NCI-H1417 treated with DMSO at 0.1 percent for 48 hours (cell line): ENCODE measurements at places on chromosomes 1 and 21.

GRCh38 chr1:20787840-20788795 lies 1.0 kb upstream of the HP1BP3 start:
- no peak for DNase-seq

- no peak for DNase-seq
These were observed 25.2 kb upstream of the CDCA8 start for GRCh38 chr1:37667023-37667671.

GRCh38 chr21:24628046-24628445 lies 979.2 kb downstream of the MRPL39 start:
- no peak for DNase-seq

DNA sequence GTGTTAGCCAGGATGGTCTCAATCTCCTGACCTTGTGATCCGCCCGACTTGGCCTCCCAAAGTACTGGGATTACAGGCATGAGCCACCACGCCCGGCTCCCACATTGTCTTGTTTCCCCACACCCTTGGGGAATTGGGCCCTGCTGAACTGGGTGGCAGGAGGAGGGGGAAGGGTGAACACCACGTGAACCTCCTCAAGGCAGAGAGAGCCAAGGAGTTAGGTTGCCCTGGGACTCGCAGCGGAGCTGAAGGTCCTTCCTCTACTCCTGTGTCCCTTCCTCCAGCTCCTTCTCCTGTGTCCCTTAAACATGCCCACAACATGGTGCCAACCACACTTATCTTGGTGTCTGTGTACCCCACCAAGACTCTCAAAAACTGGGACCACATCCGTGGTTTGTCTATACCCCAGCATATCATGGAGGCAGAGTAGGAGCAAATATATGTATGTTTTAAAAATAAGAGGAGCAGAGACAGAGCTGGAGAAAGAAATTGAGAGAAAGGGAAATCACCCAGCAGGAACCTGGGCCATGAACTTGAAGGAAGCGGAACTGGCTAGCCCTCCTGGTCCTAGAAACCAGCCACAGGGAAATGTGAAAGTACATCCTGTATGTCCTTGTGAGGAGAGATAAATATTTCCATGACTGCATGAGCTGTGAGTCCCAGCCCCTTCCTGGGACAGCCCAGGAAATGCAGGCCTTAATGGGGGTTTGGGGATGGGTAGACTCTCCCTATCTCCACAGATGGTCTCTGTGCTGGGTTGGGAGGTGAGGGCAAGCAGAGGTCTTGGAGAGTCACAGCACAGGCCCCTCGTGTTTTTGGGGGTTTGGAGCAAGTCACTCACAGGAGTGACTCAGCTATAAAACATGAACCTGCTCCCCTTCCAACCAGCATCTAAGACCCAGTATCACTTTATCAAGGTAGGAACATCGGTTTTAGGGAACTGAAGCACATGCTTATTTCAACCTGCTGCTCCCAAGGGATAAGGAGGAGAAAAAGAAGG lies 9.4 kb upstream of the TAL1 start:
- no peak for DNase-seq

DNA sequence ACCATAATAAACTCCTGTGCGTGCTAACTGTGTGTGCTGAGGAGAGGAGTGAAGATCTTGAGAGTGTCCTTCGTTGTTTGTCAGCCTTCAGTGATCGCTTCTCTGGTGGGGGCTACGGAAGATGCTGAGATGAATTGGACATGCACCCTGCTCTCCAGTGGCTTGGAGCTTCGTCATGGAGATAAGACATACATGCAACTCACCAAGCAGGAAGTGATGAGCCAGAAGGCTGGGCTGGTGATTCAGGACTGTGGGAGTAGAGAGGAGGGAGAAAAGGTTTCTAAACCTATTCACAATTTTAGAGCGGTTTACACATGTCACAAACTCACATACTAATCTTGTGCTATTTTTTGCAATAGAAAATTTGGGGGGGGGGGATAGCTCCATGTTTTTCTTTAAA lies 128.9 kb upstream of the ADAR start:
- no peak for DNase-seq

DNA sequence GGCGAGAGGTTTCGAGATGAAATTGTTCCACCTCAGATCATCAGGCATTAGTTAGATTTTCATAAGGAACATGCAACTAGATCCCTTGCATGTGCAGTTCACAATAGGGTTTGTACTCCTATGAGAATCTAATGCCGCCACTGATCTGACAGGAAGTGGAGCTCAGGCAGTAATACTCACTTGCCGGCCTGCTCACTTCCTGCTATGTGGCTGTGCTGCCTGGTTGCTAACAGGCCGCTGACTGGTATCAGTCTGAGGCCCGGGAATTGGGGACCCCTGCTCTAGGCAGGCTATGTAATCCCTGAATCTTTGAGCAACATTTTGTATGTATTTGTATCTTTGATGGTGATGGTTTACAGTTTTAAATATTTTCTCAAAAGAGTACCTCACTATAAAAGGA lies 32.5 kb downstream of the XKR8 start:
- DNase-seq, result no peak

DNA sequence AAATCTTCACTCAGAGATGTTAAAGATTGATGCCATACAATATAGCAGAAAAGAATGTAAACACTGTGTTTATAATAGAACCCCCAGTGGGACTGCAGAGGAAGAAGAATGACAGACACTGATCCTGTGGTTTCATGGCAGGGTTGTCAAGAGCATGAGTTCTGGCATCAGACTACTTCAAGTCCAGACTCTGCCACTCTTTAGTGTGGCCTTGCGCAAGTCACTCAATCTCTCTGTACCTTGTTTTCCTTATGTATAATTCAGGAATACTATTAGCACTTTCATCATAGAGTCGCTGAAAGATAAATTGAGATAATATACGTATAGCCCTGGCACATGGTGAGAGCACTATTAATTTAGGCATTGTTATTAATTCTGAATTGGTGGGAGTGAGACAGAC lies 38.5 kb upstream of the BCL9 start:
- no peak for DNase-seq

GRCh38 chr1:28737307-28738132 lies 780 bp downstream of the YTHDF2 start:
- DNase-seq, result peak; percentile 2

- no peak for DNase-seq
These were observed 1.2 kb upstream of the LUZP1 start for GRCh38 chr1:23169727-23170335.

- no peak for DNase-seq
These were observed 173.0 kb upstream of the LMO4 start for GRCh38 chr1:87155648-87156047.

DNA sequence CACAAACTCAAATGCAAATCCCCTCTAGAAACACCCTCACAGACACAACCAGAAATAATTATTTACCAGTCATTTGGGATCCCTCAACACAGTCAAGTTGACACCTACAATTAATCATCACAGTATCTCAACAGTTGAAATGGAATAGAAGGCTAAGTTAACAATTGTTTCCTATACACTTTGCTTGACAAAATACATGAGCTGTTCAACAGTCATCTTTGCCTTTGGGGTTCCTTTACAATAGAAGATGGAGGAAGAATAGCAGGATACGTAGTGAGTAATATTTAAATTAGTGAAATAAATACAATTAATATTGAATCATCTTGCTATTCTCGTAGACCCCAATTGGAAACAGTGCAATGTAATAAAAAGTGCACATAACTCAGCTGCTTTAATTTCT lies 487.3 kb upstream of the ADAMTS5 start:
- DNase-seq, result no peak

- no peak for DNase-seq
These were observed 153.9 kb downstream of the FMN2 start for GRCh38 chr1:240245629-240246020.

- DNase-seq, result no peak
These were observed 20.8 kb upstream of the PTPRF start for GRCh38 chr1:43509740-43510375.

GRCh38 chr1:56216218-56216617 lies 363.1 kb downstream of the PLPP3 start:
- no peak for DNase-seq

- no peak for DNase-seq
These were observed 814 bp downstream of the MTARC2 start for GRCh38 chr1:220748936-220749335.

- DNase-seq, result no peak
These were observed 26.7 kb upstream of the COL16A1 start for GRCh38 chr1:31730336-31731048.

GRCh38 chr1:52264530-52265115 lies 101.4 kb downstream of the CC2D1B start:
- DNase-seq, result no peak

DNA sequence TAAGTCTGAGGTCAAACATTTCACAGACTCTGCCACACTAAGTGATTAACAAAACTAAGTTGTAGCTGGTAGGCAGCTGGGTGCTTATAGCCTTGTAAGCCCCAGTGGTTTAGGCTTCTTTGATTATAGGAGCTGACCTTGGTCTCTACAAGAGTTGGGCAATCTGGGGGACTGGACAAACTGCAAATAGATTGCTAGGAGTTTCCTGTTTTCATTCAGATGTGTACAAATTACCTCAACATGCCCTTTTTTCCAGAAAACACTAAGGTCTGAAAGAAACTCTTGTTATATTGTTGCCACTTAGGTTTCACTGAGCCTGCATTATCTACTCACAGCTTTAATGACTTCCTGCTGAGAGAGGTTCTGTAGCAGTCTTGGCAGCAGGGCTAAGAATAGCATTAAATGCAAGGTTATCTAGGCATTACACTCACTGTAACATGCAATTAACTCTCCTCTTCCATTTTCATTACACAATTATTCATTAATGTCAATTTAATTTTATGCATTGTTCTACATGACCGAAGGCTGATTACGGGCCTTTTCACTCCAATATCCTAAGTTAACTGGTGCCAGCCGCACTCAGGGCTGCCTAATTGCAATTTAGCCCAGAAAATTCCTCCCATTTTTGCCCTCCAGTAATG lies 314.0 kb downstream of the LMO4 start:
- peak; percentile 61 for DNase-seq

- no peak for DNase-seq
These were observed 297.6 kb downstream of the DISC1 start for GRCh38 chr1:231924180-231924579.

DNA sequence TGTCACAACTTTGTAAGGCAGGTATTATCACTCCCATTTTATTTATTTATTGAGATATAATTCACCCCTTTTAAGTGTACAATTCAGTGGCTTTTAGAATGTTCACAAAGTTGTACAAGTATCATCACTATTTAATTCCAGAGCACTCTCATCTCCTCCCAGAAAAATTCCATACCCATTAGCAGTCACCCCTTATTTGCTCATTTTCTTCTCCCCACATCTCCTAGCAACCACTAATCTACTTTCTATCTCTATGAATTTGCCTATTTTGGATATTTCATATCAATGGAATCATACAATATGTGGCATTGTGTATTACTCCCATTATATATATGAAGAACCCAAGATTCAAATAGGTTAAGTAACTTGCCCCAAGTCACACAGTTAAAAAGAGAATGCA lies 7.0 kb downstream of the DSTYK start:
- DNase-seq, result no peak

- no peak for DNase-seq
These were observed 142.0 kb downstream of the AJAP1 start for GRCh38 chr1:4796161-4797015.

DNA sequence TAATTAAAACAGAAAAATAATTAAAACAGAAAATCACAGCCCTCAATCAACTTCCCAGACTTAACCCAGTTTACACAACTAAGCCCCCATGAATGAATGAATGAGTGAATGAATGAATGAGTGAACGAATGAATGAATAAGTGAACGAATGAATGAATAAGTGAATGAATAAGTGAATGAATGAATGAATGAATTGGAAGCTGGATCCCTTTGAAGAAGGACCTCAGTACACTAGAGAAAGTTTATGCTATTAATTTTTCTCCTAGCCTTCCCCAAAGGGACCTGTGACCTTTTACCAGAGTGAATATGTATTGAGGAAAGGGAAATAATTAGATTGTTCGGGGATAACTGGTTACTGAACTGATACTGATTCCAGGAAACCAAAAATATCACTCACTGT lies 5.6 kb downstream of the SPSB1 start:
- DNase-seq, result no peak

DNA sequence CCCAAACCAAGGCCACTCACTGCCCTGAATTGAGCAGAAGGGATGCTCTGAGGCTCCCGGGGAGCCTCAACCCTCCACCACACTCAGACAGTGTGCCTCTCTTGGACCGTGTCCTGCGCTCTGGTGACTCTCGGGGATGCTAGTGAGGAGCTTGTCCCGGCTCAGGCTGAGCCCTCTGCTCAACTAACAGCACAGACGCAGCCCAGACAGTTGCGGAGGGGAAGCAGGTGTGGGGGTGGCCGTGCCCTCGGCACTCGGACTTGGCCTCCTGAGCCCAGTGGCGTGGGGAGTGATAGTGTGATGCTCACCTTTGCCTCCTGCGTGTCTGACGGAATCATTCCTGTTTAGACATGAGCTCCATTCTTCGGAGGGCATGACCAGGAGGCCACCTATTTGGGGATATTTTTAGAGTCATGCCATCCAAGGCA lies 15.4 kb upstream of the SLC19A1 start:
- DNase-seq, result no peak

- no peak for DNase-seq
These were observed 71.9 kb downstream of the NMNAT2 start for GRCh38 chr1:183346276-183346732.

DNA sequence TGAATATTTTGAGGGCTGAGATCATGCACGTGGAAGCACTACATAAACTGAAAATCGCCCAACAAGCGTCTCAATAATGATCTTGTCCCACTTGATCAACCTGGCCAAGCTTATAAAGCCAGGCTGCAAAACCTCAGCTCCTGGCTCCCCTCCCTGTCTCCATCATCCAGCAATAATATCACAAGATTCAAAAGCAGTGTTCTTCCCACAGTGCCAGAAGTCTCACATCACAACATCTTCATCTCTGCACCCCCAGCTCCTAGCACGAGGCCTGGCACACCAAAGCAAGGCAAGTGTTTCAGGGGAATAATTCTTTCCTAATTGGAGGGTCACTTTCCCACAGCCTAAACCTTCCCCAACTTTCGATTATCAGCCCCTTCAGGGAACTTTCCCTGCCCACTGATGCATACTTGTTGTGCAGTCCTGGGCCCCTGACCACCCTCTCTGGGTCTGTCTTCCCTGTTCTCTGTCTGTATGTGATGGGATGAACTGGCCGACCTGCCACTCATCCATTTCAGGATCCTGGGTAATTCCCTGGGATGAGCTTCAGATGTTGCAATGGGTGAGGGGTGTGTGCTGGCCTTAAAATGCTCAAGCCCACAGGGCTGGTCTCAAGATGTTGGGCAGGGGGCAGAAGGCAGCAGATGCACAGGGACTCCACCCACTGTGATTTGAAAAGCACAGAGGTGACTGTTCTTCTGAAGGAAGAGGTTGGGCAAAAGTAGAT lies 129.0 kb downstream of the DMRTB1 start:
- DNase-seq, result no peak

DNA sequence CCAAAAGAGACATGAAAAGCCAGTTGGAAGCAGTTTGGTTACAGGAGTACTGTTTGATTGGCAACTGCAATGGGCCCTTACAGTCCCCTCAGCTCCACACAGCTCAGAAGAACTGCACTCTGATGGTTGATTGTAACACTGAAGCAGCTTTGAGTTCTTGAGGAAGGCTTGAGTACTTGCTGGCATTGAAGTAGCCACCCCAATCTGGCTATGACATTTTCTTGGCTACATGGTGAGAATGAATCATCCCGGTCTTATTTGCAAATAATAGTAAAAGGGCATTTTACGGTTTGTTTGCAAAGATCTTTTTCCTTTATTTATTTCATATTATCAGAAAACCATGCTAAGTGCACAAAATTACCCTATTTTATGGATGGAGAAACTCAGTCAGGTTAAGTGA lies 159.7 kb upstream of the BEND5 start:
- no peak for DNase-seq
